ENCODE measurements at places on chromosomes 12 and 14.

GRCh38 chr14:95054346-95055280, 102.7 kb downstream of the DICER1 start:
- DNase-seq: no peak

DNA sequence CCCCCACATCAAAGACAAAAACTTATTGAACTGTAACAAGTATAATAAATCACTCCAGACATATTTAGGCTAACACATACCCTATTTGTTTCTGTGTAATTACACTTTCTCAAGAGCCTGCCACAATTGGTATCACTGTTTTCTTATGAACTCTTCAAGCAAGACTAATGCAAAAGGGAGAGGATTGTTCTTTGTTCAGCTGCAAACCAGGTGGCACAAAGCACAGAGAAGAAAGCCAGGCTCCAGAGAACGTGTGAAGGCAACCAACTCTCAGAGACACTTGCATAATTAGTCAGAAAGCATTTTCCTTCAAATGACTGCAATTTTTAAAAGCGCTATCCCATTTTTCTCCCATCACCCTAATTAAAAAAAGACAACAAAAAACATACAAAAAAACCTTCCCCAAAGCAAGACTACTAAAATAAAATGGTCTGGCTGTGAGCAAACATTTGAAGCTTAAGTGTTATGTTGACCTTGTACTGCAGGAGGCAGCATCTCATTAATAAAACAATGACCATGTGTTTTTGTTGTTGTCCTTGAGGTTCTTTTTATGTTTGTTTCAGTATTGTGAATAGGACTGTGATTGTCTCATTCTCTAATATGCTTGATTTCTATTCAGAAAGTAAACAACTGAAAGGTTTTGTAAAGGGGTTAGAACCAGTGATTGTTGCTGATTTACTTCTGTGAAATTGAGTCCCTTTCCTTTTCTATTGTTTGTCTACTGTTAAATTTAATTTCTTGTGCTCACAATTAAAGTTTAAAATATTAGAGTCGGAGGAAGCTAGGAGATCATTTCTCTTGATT, 452.7 kb upstream of the PDE3A start:
- DNase-seq: no peak

DNA sequence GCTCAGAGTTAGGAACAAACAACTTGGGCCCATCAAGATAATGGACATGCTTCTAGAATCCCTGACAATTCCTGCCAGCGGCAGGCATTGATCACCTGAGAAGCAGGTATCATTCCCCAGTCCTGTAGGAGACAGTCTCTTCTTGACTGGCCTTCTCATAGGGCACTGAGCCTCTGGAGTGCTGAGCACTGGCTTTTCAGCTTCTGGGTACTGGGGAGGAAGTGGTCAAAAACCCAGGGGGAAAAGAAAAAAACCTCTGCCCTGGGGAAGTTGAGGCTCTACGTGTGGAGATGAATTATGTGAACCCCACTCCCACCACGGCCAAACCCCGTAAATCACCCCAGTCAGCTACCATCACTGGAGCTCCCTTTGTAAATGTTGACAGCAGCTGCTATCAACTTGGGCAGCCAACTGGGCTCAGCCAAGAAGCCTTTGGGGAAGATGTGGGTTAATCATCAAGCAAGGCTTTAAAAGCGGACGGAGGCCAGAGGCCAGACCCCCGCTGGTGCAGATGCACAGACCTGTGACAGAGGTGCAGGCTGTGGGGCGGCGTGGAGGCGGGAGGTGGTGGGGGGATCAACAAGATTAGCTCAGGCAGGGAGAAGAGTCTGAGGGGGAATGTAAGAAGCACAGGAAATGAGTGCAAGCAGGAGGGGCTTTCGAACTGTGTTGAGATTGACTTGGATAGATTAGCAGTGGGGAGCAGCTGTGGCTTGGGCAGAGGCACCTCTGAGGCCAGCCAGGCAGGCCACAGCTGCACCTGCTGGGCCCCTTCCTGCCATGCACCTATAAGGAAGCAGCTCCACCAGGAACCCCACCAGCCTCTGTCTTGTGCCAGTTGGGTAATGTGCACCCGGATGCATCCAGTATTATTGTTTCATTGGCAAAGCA, 105.4 kb upstream of the HIF1A start:
- DNase-seq: no peak

GRCh38 chr12:109760930-109761921, 47.6 kb downstream of the FAM222A start:
- DNase-seq: no peak

DNA sequence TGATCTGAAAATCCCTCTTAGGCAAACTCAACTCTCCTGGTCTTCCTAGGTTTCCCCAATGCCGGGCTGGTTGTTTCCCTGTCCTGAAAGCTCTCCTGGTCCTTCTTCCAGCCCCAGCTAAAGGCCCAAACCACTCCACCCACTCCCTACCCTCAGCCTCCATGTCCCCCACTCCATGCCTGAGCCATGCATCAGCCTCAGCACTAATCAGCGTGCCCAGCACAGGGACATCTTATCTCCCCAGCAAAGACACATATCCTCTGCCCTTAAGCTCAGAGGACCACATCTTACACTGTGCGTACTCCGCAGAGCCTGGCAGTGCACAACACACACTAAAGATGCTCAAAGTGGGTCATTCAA, 25.9 kb downstream of the ACTN1 start:
- DNase-seq: no peak

DNA sequence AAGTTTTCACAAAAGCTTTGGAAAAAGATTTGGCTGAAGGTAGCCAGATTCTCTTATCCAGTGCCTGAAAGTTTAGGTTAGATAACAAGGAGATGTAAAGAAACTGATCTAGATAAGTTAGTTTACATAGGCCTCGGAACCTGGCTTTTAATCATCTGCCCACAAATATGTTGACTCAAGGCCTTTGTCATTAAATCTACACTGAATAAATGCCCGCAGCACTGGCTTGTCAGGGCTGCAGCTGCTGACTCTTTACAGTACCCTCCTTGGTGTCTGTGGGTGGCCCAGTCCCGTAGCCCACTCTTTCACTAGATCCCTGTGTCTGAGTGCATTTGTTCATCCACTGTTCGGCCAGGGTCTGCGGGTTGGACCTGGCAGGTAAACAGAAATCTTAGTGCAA, 58.0 kb downstream of the TMEM116 start:
- no peak for DNase-seq

DNA sequence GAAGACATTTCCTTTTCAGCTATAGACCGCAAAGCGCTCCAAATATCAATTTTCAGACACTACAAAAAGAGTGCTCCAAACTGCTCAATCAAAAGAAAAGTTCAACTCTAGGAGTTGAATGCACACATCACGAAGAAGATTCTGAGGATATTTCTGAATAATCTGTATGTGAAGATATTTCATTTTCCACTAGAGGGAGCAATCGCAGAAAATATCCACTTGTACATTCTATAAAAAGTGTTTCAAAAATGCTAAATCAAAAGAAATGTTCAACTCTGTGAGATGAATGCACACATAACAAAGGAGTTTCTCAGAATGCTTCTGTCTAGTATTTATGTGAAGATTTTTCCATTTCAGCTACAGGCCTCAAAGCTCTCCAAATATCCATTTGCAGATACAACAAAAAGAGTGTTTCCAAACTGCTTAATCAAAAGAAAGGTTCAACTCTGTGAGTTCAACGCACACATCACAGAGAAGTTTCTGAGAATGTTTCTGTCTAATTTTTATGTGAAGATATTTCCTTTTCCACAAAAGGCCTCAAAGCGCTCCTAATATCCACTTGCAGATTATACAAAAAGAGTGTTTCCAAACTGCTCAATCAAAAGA, 643.8 kb upstream of the ALG10B start:
- DNase-seq: no peak

- DNase-seq: peak; percentile 35
Observed at GRCh38 chr12:106903241-106903945, 52.3 kb upstream of the TMEM263 start.

DNA sequence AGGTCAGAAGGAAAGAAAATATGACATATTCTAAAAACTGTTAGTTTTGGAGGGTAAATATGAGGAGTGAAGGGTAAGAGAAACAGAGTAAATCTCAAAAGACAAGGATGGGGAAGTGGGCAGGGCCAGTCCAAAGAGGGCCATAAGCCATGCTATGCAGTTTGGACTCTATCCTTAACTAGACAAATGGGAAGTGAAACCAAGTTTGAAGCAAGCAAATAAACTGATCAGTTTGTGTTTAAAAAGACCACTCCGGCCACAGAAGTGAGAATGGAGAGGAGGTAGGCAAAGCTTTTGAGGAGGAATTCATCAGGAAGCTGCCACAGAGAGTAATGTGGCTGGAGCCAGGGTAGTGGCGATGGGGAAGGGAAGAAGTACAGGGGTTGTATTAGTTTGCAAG, 37.5 kb upstream of the DAAM1 start:
- no peak for DNase-seq

GRCh38 chr12:15700595-15700994, 88.6 kb downstream of the EPS8 start:
- no peak for DNase-seq

DNA sequence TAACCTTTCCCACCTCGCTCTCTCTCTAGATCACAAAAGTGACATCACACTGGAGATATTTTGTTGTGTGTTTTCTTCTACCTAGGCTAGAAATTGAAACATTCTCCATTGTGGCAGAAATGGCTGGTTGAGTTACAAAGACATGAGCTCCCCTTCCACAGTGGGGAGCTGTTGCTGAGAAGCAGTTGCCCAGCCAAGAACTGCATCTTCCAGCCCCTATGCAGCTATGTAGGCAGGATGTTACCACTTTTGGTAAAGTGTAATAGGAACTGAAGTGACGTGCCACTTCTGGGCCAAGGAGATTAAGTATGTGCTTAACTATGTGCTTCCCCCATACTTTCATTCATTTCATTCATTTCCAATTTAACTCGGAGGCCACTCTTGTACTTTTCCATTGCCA, 138.7 kb upstream of the E2F7 start:
- no peak for DNase-seq

GRCh38 chr14:69190191-69190590, 1.1 kb upstream of the EXD2 start:
- DNase-seq: no peak

- peak; percentile 64 for DNase-seq
Observed at GRCh38 chr14:105944632-105945610, 418.5 kb downstream of the TMEM121 start.

GRCh38 chr12:109352184-109352583, 4.5 kb downstream of the MYO1H start:
- DNase-seq: no peak

- DNase-seq: no peak
Observed at GRCh38 chr12:121420109-121420508, 20.2 kb downstream of the RNF34 start.

GRCh38 chr12:115203701-115204100, 519.7 kb upstream of the TBX3 start:
- DNase-seq: no peak

GRCh38 chr12:67701121-67701520, 52.6 kb downstream of the DYRK2 start:
- no peak for DNase-seq

DNA sequence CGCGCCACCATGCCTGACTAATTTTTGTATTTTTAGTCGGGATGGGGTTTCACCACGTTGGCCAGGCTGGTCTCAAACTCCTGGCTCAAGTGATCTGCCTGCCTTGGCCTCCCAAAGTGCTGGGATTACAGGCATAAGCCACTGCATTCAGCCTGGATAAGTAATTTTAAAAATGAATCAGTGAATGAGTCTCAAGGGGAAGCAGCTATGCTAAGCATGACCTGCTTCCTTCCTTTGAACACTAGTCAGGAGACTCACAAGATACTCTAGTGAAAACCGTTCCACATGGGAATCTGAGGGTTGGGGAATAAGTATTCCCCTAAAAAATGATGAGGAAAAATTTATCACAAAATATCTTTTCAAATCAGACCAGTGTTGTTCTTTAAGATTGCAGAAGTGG, 10.7 kb upstream of the FAM234B start:
- DNase-seq: no peak

DNA sequence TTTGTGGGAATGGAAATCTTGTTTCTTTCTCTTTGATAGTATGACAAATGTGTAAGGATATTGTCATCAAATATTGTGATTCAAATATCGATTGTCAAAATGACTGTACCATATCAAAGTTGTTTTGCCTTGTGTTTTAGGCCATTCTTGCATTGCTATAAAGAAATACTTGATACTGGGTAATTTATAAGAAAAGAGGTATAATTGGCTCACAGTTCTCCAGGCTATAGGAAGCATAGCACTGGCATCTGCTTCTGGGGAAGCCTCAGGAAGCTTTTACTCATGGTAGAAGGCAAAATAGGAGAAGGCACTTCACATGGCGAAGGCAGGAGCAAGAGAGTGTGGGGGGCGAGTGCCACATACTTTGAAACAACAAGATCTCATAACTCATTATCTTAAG, 7.8 kb downstream of the TRMT5 start:
- no peak for DNase-seq

DNA sequence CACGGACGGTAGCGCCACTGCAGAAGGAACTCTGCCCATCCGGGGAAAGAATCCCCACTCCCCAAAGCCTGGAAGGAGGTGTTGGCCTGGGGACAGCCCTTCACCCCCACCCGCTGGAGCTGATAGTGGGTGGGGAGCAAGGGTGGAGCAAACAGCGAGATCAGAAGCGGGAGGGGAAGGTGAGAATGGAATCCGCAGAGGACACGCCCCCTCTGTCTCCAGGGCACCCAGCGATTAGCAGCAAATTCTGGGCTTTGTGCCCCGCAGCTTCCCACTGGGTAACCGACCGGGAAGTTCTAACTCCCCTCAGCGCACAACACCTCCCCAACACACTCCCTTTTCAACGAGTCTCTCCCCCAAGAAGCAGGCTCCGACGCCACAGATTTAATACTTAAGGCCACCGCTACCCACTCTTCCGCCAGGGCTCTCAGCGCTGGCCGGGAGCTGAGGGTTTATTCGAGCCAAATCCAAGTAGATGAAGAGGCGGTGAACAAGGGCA, 1.4 kb downstream of the SLC25A29 start:
- DNase-seq: no peak

DNA sequence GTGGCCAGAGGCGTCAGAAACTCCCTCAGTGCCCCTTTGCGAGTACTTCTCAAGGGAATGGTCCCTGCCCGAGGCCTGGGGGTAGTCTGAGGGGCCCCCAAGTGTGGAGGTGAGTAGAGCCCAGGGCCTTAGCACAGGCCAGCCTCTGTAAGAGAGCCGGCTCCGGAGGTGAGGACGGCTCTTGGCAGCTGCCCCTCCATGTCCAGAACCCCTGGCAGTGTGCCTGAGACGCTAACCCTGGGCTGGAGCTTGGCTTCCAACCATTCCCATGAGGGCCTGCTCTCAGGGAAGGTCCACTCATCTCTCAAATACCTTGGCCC, 61.7 kb downstream of the PRMT8 start:
- no peak for DNase-seq

DNA sequence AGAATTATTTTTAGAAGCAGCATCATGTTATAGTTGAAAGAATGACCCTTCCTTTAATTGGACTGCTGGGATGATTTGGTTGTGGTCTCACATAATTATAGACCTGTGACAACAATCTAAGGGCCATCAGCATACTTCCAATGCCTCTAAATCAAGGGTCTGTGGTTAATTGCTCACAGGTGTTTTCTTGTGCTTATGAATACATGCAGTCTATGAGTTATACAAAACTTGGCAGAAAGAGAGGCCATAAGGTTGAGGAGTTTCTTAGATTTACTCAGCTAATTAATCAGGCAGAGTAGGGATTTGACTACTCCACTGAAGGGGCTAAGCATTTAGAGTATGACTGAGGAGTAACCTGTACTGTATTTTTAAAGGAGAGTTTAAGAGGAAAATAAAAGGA, 37.0 kb upstream of the FRMD6 start:
- no peak for DNase-seq

GRCh38 chr14:102230481-102231210, 74.3 kb downstream of the MOK start:
- no peak for DNase-seq

GRCh38 chr12:58425481-58426392, 484.4 kb downstream of the ATP23 start:
- no peak for DNase-seq
